ENCODE measurements at places on chromosomes 3 and 15. TPM values are rescaled to one million over a fixed set of nuclear protein-coding genes. Genes with fewer than 3 reads are reported as not detected.

The IL17RE gene
- 0.14 TPM for total RNA-seq

The SLC2A2 gene
- total RNA-seq: not detected

DNA sequence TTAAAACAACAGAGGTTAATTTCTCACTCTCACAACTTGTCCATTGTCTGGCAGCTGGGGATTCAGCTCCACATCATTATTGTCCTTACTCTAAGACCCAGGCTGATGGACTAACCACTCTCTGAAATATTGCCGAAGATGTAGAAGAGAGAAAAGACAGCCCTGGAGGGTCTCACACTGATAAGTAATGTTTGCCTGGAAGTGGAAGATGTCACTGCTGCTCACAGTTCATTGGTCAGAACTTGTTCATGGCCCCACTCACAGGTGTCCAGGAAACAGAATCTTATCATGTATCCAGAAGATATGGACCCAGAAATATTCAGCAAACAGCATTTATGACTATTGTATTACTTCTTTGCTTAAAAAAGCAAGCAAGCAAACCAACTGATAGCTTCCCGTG lies 62.2 kb upstream of the LPP start:
- DNase-seq: no peak

DNA sequence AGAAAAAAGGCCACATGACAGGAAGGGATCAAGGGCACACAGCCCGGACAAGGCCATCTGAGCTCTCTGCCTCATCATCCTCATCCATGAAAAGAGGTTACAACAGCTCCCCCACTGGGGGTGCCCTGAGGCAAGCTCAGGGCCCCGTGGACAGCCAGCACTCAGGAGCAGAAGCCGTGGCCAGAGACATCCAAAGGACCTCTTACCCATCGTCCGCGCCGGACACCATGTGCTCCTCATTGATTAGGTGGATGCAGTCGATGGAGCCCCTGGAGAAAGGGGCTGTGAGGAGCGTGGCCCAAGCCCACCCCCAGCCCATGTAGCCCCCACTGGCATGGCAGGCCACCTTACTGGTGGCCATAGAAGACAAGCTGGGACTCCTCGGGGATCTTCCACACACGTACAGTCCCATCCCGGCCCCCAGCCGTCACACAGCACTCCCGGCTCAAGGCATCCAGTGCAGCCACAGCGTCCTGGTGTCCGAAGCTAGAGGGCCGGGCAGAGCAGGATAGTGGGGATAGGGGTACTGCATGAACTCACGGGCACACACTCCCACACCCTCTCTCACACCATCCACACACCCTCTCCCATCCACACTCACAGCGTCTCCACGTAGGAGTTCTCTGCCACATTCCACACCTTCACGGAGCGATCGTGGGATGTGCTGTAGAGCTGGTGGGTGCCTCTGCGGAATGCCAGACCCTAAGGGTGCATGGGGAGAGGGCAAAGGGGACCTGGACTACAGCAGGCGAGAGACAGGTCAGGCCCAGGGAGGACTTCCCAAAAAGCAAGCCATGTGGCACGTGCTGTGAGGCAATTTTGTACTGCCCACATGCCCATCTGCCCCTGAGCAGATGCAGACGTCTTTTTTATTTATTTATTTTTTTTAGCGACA lies 6.5 kb downstream of the RRP9 start:
- DNase-seq: no peak

The MITF gene
- 5.7 TPM for total RNA-seq

- DNase-seq: no peak
Observed at GRCh38 chr3:117528688-117529087, 819.1 kb downstream of the TUSC7 start.

GRCh38 chr3:16273867-16274266 lies 8.9 kb downstream of the OXNAD1 start:
- no peak for DNase-seq

DNA sequence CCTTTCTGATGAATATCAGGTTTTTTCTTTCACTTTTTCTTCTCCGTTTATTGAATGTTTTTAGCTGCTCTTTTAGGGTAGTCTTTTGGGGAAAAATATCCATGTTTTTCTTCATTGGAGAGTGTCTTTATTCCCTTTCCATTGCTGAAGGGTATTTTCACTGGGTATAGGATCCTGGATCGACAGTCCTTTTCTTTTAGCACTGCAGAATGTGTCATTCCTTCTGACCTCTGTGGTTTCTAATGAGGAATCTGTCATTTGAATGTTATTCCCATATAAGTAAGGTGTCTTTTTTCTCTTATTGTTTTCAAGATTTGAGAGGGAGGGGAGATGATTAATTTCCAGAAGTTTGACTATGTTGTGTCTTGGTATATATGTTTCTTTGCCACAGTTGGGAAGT lies 96.8 kb downstream of the BBX start:
- DNase-seq: no peak

The SCN11A gene
- not detected for total RNA-seq

The DZIP1L gene
- 4.6 TPM for total RNA-seq

GRCh38 chr3:111998636-111999483 lies at the start of gene TAGLN3:
Gene TAGLN3 (plus strand): TSS chr3:111998922. CDS start chr3:111999423, 501 bp downstream.
- DNase-seq: peak; percentile 34

DNA sequence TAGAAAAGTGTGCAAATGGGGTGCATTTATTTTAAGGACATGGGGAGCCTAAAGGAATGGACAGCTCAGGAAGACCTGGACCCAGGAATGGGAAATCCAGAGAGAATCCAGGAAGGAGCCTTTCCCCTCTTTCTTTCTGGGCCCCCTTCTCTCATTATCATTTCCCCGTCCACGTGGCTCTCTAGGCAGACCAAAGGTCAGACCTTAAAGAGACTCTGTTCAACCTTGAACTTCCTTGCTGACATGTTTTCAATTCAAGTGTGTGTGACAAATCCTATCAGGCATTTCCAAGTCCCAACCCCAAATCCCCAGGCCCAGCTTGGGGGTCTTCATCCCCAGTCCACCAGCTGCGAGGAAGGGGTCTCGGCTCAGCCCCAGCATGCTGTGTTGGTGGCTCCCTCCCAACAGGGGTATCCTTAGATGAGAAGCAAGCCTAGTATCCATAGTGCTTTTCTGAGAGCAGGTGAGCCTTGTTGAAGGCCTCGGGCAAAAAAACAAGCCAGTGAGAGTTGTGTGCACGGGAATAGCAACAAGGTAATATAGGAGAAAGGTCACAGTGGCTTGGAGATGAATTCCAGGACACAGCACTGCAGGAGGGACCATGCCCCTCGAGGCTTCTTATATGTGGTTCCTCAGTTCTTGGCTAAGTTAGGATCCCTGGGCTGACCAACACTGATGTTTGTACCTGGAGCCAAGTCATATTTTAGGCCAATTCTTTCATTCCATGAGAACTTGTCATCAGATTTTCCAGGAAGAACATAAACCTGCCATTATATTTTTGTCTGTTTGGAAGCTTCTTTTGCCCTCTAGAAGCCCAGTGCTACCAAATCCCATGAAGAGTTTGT lies 130.0 kb downstream of the ASB7 start:
- DNase-seq: no peak

All from dermis blood vessel endothelial cell (primary cell).